ENCODE measurements at places on chromosomes 7 and 10.

DNA sequence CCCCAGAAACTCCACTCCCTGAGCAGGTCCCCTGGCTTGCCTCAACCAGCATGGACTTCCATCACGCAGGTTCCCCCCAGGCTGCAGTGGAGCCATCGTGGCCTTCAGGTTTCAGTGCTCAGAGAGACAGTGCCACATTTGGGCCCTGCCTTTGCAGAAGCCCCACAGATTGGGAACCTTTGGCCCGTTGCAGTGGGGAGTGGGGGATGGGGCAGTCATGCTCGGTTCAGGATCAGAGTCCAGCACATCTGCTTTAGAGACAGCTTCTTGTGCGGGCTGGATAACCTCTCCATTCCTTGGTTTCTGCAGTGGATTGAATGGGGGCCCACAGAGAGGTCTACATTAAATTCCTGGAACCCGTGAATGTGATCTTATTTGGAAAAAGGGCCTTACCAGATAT is 183.9 kb downstream of the EBF3 start:
- no peak for DNase-seq

- no peak for DNase-seq
Observed at GRCh38 chr7:134571101-134571500, 22.2 kb downstream of the AKR1B15 start.

GRCh38 chr10:955127-955819 is 23.8 kb upstream of the LARP4B start:
- no peak for DNase-seq

GRCh38 chr7:54719974-54720373 is 39.0 kb downstream of the SEC61G start:
- DNase-seq = no peak

DNA sequence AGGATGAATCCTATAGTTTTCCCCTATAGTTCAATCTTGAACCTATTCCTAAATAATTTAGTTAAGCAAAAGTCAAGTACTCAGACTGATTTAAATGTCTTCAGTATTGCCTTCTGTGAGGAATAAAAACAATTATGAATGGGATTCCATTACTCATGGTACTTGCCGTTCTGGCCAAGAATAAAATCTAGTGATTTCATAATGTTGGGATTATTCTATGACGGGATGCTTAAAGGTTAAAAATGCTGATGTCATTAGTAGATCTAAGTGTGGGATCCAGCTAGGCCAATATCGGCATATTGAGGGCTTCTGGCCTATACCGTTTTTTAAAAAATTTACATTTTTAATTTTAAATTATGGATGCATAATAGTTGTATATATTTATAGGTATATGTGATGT is 5.3 kb downstream of the BPGM start:
- DNase-seq = no peak

DNA sequence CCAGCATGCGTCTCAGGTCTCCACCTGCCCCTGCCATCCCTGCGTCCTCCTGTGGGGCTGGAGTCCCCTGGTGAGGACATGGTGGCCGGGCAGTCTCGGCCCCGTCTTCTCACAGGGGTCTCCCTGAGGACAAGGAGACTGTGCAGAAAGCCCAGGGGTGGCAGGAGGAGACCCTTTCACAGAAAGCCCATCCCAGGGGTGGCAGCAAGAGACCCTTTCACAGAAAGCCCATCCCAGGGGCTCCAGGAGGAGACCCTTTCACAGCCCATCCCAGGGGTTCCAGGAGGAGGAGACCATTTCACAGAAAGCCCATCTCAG is 14.8 kb upstream of the CHST12 start:
- DNase-seq = no peak

- no peak for DNase-seq
Observed at GRCh38 chr7:77657427-77658224, 38.6 kb upstream of the RSBN1L start.

Data from stimulated activated CD8-positive, alpha-beta memory T cell treated with anti-CD3 and anti-CD28 coated beads, Interleukin-15, amount 100 ng/mL, for 1 hour (primary cell).